ENCODE measurements at places on chromosomes 7 and 10.

GRCh38 chr10:17029581-17030271 is 99.9 kb downstream of the CUBN start:
- DNase-seq = no peak

DNA sequence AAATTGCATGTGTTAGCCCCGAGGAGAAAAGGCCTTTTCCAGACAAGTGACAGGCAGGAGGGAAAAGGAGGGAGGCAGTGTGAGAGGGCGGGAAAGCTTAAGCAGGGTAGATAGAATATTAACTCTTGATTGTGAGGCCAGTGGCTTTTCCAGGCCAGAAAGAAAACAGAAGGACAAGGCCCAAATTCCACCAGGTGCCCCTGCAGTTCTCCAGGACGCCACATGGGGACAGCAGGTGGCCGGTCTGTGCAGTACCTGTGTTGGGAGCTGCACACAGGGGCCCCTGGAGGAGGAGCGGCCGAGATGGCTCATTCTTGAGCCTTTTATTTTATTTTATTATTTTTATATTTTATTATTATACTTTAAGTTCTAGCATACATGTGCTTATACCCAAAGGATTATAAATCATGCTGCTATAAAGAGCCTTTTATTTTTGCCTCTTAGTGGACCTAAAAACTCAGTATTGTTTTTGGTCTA is 141.3 kb upstream of the KLF14 start:
- DNase-seq = peak; percentile 20

DNA sequence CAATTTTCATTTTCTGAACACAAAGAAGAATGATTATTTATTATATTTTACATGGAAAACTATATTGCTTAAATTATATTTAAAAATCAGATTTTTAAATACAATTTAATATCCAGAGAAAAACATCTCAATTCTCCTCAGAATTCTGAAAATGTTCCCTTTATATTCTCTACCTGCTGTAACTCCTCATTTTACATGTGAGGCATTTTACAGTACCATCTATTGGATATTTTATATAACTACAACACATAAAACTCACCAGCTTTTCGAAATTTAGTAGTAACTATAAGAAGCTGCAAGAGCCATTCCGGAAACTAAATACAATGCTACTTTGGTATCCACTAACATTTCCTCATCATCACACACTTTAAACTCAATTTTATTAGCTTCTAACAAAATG is 264.6 kb downstream of the DGKB start:
- DNase-seq = no peak

- DNase-seq = no peak
Measured at GRCh38 chr10:6342096-6342685, 139.5 kb downstream of the PFKFB3 start.

- DNase-seq = no peak
Measured at GRCh38 chr7:106365252-106366005, 80.6 kb upstream of the NAMPT start.

- DNase-seq = no peak
Measured at GRCh38 chr7:15853832-15854470, 167.5 kb upstream of the MEOX2 start.

DNA sequence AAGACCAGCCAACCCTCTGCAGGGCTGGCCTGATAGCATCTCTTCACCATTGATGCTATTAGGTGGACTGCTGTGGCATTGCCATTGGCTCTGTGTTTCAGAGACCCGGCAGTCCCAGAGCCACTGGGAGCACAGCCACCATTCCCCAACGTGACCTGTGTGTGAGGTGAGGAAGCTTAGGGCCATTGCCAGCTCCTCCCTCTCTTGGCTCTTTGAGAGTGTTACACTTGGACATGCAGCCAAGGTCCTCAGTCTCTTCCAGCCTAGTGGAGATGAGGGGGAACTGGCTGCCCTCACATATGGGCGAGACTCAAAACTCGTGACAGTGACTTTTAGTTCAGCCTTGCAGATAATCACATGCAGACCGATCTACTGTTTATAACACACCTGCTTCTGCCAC is 39.3 kb upstream of the HMX3 start:
- peak; percentile 11 for DNase-seq

- no peak for DNase-seq
Measured at GRCh38 chr7:132255898-132256297, 320.4 kb downstream of the PLXNA4 start.

DNA sequence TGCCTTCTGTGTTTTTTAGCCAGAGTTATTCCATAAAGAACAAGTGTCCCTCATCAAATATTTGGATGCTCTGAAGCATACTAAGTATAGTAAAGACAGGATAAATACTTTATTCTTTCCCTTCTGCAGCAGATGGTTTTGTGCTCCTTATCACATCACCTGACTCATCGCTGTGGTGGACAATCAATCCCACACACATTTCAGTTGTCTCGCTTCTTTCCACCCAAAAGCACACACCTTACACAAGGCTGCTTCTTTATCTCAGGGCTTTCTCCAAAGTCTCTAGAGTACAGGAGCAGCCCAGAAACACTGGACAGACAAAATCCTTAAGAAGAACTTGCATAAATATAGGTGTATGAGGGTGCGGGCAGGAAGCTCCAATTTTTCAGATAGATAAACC is 43.4 kb downstream of the IGF2BP3 start:
- DNase-seq = no peak

DNA sequence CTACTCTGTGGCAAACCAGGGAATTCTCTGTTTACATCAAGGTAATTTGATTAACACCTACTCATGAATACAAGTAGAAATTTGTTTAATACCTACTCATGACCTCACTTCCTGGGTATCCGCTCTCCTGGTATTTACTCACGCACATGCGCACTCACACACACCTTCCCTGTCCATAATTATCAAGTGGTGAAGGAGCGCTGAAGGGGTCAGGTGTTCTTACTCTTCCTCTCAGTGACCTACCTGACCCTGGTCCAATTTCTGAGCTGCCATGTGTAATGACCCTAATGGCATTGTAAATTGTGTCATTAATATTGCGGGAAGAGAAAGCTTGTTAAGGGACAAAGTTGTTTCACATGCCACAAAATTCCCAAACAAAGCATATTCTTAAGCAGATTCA is 41.3 kb upstream of the TRIL start:
- no peak for DNase-seq

- no peak for DNase-seq
Measured at GRCh38 chr10:80670774-80671173, 133.1 kb downstream of the SH2D4B start.

DNA sequence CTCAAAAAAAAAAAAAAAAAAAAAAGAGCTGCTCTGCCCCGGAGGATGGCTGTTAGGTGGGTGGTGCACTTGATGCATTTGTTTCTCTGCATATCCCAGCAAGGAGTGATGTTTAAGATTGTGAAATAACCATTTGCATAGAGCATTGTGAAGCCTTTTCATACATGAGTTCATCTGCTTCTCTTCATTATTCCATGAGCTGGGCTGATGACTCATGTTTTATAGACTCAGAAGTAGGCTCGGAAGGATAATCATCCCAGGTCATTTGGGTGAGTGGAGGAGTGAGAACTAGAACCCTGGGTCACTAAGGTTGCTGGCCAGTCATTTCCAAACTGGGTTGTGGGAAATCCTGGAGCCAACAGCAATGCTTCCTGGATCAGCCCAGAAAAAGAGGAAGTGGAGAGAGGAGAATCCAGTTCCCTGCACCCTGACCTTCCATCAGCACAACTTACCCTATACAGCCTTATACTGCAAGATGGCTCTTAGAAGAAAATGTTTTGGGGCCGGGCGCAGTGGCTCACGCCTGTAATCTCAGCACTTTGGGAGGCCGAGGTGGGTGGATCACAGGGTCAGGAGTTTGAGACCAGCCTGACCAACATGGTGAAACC is 45.3 kb downstream of the TACC2 start:
- DNase-seq = no peak

GRCh38 chr10:32065856-32066255 is 9.6 kb upstream of the KIF5B start:
- DNase-seq = no peak

DNA sequence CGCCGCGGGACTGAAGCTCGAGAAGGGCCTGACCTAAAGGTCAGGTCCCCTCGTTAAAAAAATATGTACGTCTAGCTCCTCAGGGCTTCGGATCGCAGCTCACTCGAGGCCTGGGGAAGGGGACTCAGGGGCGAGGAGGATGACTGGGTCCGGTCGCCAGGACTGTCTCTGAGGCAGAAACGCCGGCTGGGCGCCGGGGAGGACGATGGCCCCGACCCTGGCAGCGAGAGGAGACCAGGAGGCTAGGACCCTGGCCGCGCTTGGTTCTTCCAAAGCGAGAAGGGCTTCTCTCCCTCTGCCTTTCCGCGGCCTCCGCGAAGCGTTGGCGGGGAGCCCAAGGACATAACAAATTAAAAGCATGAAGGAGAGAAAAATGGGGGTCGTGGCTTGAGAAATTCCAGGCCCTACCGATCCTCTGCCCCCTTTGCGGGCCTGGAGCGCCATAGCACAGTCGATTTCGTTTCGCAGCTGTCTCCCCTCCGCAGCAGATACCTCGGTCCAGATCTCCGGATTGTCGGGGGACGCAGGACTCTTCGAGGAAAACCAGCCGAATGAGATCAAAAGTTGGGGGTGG is 3.1 kb downstream of the NKX2-3 start:
- DNase-seq = no peak

GRCh38 chr10:44369854-44370253 is 15.0 kb downstream of the CXCL12 start:
- DNase-seq = no peak

DNA sequence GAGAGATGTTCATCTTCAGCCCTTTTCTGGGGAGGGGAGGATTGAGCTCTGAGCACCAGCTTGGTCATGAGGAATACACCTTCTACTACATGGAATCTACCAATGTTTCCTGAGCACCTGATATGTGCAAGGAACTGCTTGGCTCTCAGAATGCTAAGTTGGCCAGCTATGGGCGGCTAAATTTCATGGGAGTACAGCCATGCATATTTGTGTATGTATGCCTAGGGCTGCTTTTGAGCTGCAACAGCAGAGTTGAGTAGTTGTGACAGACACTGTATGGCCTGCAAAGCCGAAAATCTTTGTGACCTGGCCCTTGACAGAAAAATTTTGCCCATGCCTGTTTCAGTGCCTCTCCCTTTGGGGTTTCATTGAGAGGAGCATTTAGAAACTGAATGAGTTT is 44.9 kb downstream of the NPY start:
- DNase-seq = no peak

- DNase-seq = no peak
Measured at GRCh38 chr7:98779800-98780587, 89.8 kb downstream of the TMEM130 start.

DNA sequence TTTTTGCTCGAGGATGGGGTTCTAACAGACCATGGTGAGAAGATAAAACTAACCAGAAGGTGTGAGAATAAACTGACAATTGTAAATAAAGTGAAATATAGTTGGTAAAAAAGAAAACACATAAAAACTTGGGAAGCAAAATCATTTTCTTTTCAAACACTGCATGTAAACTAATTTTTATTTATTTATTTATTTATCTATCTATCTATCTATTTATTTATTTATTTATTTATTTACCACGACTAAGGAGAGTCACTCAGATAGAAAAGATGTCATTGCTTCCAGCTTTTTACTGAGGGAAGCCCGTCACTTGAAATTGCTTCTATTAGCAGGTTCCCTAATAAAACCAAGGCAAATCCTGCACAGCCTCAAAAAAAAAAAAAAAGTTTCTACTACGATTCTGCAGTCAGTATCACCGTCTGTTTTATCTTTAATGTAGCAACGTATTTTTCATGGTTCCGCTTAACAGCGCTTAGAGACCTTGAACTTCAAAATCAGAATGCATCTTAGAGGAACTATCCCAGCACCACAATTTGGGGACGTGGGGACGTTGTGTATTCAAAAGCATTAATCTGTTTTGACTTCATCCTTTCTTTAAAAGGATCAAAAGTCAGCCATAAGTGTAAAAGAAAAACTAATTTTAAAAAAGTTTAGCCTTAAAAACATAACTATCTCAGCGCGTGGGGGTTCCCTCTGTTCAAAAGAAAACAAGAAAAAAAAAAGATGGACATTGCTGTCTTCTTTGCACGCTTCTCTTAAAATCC is 33.3 kb upstream of the EBLN1 start:
- DNase-seq = peak; percentile 48

Data from midbrain (tissue), 1 donor.